CD4-positive, alpha-beta T cell treated with Interleukin-4 for 1 hour (primary cell): ENCODE measurements at places on chromosomes 2 and 18.
A peak's percentile ranks its signal among the peaks of the same experiment; 100 is the strongest.

- no peak for DNase-seq
These were observed 175.3 kb downstream of the RAB3GAP1 start for GRCh38 chr2:135227386-135227785.

GRCh38 chr2:208036357-208036756 is 11.0 kb upstream of the PLEKHM3 start:
- no peak for DNase-seq

GRCh38 chr18:58398648-58399398 is 230.1 kb downstream of the ALPK2 start:
- DNase-seq: no peak

DNA sequence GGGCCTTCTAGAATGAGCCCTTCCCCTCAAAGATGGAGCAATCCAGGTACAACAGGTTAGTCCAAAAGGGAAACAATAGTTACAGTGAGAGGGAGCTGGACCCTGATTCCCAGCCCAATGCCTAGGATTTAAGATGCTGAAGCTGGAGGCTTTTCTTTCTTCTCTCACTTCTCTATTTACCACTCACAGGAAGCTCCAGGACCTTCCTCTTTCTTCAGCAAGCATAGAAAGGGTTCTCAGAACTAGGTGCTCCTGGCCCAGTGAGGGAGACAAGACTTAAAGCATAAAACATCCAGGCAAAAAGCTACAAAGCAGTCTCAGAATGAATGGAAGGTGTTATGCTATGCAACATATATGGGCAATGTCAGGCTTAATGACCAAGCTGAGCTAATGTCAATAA is 279.0 kb downstream of the SRBD1 start:
- DNase-seq: no peak

GRCh38 chr2:207117668-207118067 is 48.1 kb downstream of the KLF7 start:
- no peak for DNase-seq

DNA sequence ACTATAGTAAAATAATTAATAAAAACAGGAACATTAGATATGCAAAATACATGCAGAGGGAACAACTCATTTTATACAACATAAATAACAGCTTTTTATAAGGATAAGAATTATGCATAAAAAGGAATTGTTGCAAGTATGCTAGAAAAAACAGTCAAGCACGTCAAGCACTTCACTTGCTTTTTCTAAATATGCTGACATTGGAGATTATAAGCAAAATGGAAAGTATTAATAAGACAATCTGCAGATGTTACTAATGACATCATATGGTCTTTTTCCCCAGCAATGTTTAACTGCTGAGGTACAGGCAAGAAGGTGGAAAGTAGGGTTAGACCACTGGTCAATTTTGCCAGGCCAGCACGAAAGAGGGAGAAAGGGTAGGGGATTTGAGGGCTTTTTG is 111.7 kb downstream of the HIBCH start:
- DNase-seq: no peak

GRCh38 chr2:43303889-43304288 is 77.5 kb upstream of the ZFP36L2 start:
- no peak for DNase-seq

DNA sequence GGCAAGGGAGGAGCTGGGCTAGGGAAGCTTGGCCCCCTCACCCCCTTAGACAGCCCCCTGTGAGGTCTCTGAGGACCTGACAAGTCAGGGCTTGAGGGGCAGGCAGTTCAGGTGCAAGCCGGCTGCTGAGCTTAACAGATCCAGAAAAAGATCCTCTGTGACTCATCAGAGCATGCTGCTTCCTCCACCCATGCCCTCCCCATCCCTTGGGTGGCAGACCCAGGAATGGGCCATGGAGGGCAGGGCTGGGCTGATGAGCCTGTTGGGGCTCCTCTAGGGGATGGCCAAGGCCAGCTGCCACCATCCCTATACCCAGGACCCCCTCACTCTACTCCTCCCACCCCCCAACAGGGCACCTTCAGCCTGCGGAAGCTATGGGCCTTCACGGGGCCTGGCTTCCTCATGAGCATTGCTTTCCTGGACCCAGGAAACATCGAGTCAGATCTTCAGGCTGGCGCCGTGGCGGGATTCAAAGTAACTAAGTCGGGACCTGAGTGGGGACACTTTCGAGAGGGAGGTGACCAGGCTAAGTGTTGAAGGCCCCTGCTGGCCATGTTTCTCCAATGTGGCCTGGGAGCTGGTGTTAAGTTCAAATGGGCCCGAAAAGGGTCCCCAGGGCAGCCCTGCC is 1.9 kb downstream of the SLC11A1 start:
- DNase-seq: no peak

DNA sequence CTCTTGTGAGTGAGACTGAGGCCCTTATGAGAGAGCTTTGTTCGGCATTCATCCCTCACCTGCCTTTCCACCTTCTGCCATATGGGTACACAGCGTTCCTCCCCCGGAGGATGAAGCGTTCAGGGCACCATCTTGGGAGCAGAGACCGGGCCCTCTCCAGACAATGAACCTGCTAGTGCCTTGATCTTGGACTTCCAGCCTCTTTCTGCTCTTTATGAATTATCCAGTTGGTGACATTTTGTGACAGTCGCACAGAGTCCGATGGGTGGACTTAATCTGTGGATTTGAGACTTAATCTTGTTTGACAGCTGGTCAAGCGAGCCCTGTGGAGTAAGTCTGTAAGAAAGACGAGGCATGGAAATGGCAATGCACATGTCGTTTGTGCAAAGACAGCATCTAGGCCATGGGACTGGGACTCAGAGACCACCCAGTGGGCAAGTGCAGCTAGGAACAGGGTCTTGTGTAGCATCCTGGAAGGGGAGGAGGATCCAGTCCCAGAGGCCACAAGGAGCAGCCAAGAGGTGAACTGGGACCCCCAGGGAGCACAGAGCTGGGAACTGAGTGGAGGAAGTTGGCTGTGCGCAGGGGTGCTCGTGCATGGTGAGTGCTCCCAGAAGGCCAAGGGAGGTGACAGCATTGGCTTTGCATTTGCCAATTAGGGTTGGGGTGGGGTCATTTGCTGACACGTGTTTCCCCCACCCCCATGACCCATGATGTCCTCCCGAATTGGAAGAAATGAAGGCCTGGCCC is 69.5 kb upstream of the HDAC4 start:
- DNase-seq: peak; percentile 11

GRCh38 chr2:25312958-25313710 is 28.6 kb downstream of the DNMT3A start:
- DNase-seq: no peak

DNA sequence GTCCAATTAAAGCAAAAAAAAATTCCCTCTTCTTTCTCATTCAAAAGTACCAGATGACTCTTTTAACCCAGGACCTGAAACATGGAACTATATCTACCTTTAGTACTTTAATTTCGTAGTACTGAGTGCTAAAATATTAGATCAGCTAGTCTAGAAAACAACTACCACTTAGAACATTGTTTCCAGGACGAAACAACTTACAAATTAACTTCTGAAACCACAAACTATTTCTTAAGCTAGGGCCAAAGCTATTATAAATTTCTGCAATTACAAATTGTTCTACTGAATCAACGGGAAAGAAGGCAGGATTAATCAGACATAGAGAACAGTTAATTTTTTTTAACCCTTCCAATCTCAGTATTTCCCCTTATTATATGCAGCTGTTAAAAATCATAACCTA is 39.9 kb downstream of the DARS1 start:
- DNase-seq: no peak

- no peak for DNase-seq
These were observed 42.0 kb upstream of the LTBP1 start for GRCh38 chr2:32904751-32905150.

- DNase-seq: no peak
These were observed 35.0 kb downstream of the ACVR2A start for GRCh38 chr2:147879846-147880245.

DNA sequence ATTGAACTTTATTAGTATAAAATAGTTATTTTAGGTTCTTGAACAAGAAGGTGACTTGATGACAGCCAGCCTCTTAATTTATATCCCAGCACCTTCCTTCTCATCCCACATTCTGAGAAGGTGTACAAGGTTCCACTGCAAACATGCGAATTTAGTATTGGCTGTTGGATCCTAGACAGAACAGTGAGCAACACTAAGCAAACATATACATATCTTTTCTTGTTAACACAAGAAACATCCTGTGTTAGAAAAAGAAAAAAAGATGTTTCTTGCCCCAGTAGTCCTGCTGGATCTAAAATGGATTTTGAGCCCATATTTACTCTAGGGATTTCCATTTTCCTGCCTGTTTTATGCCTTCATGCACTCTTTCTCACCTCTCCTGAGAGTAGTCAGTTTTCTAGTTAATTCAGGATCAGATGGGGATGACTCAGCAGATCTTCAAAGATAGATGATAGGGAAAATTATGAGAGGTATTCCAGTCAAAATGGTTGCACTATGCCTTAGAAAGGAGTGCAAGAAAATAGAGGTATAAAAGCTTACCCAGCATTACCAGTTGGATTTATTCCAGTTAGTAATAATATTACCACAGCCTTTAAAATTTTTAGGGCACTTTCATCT is 336.5 kb downstream of the MEIS1 start:
- DNase-seq: no peak

GRCh38 chr2:74849228-74849892 is 15.4 kb downstream of the HK2 start:
- peak; percentile 73 for DNase-seq

DNA sequence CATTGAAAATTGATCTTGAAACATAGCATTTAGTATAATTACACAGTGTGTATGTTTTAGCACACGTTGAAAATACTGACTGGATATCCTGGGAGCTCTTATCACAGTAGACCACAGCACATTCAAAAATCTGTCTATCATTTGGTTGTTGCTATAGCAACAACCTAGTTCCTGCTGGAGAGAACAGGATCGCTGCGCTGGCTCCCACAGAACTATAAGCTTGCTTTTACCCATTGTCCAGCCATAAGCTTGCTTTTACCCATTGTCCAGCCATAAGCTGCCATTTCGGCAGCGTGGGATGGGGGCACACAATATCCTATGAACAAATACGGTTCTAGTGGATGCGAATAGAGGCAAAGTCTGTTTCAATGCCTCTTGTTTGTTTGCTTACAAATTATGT is 70.4 kb upstream of the ST6GAL2 start:
- no peak for DNase-seq

GRCh38 chr2:32926708-32927084 is 20.1 kb upstream of the LTBP1 start:
- no peak for DNase-seq

DNA sequence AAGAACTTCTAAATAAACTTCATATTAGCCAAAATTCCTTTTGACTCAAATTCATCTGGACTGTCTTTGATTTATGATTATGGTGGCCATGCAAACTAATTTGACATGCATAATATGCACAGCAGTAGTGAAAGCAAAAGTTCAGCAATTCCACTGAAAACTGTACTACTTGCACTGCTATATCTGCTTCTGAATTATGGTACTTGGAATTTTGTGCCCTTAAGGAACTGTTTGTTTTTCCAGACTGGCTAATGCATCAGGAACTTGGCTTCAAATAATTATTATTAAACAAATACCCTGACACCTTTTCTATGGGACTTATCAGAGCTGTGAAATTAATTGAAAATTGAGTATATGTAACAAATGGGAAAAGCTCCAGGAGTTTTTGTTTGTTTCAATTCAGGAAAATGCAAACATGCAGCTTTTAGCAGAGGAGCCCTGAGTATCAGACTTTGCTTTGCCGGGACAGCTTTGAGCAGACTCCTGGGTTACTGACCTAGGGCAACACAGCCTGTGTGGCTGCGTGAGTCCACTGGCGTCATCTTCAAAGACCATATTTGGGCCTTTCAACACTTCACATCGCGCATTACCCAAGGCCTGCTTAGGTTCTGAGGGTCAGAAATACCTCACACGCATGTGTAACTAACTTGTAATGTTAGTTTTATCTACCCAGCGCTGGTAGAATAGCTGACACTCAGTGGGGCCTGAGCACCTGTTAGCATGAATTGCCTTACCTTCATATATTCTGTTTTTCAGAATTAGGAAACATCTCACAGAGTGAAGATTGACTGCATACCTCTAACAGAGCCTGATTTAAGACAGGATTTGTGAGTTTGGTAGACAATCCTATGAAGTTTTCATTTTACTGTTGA is 35.4 kb downstream of the CFAP221 start:
- no peak for DNase-seq

DNA sequence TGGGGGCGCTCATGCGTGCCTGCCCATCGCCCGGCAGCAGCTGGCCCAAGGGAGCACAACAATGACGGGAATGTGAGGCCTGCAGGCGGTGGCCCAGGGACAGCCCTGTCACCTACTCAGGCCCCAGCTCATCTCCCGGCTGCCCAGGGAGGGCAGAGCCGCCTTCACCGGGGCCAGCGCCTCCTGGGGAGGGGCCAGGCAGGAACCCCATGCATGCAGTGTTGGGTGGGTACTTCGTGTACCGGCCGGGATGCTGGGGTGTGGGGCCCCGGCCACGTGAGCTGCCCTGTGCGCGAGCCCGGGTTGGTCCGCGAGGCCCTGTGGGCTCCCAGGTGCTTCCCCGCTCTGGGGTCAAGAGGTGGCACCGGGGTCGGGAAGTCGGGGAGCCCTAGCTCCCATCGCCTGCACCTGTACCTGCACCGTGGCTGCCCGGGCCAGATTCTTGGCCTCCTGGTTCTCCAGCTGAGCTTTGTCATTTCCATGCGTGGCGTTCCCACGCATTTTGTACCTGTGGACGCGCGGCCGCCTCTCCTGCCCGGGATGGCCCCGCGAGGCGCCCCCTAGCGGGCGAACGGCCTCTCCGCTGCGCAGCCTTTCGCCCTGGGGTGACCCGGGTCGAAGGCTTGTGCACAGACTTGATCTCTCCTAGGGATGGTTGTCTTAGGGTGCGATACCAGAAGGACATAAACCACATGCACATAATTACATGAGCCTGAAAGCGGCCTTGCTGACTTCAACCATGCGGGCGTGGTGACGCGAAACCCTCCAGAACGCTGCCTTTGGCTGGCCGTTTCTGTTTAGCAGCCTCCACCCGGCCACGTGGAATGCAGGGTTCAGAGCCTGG is 950 bp downstream of the KLHL30 start:
- DNase-seq: no peak

DNA sequence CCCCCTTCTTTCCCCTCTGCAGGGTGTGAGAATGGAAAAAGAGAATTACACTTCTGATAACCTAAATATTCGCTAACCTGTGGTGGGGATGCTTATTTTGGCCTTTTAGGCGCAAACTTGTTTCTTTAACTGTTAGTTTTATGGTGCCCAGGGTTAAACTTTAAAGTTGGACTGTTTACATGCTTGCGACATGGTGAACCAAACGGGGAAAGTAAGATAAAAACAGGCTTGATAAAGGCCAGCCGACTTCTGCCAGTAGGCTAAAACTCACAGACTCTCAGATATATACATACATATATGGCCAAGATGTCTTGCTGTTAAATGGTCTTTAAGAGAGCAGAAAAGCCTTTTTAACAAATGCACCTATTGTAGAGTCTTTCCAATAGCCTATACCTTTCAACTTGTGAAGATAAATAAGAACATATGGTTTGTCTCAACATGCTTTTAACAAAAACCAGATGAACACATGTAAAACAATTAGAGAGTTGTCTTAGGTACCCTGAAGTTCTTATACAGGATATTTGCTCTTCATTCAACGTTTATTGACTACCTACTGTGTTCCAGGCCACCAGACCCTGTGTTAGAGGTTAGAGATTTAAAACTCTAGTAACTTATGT is 29.0 kb downstream of the PRKCE start:
- DNase-seq: no peak

- DNase-seq: no peak
These were observed 84.5 kb upstream of the ARHGAP28 start for GRCh38 chr18:6644836-6645627.
